ENCODE measurements at places on chromosomes 13 and 19.

GRCh38 chr13:42883771-42884467 lies 102.5 kb downstream of the FAM216B start:
- DNase-seq: no peak
- H3K4me3 ChIP-seq: no peak overlapping the region
- no peak overlapping the region for H3K27ac ChIP-seq
- H3K4me1 ChIP-seq: no peaks in the 10 kb centered on the region

DNA sequence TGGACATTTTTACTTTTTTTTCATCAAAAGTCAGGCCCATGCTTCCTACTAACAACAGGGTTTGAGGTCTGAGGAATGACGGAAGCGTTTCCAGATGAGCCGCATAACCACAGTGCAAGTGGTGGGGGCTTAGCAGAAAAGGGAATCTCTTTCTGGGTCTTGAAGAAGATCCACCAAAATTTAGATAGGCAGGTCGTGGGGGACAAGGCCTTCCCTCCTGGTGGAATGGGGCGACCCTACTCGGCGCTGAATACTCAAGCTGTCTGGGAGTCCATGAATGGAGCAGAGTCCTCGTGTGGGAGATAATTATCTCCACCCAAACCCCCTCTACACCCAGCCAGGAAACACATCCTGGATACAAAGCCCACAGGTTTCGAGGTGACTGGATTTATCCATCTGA lies 36.9 kb downstream of the CARS2 start:
- H3K27me3 ChIP-seq: no peaks in the 10 kb centered on the region
- H3K4me3 ChIP-seq: no peak overlapping the region
- no peak overlapping the region for H3K27ac ChIP-seq
- no peaks in the 10 kb centered on the region for H3K4me1 ChIP-seq
- no peak for DNase-seq

- H3K27me3 ChIP-seq: peaks cover 27% of the 10 kb centered on the region
- peaks cover 11% of the 10 kb centered on the region for H3K4me1 ChIP-seq
- H3K4me3 ChIP-seq: no peak overlapping the region
- H3K36me3 ChIP-seq: peaks cover 30% of the 10 kb centered on the region
- no peak overlapping the region for H3K27ac ChIP-seq
These were observed 2.1 kb downstream of the RNF225 start for GRCh38 chr19:58397533-58398037.

- DNase-seq: no peak
- no peaks in the 10 kb centered on the region for H3K36me3 ChIP-seq
- peaks cover 67% of the 10 kb centered on the region for H3K4me1 ChIP-seq
- no peak overlapping the region for H3K27ac ChIP-seq
These were observed 1.5 kb upstream of the KCNN4 start for GRCh38 chr19:43782311-43782660.

DNA sequence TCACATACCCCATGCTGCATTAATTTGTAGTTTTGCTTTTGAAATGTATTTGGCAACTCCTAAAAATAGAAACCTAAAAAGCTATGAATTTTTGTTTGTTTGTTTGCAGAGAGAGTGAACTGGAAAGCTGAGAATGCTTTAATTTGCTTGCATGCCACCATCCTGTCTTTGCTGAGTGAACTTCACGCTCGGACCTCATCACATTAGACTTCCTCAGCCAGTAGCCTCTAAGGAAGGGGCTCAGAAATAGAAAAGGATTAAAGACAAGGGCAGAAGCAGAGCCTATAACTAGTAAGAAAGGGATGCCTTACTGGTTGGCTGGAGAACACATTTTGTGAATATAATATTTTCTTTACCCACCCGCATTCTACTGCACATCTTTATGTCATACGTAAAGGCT lies 275.1 kb downstream of the DCLK1 start:
- H3K36me3 ChIP-seq: no peaks in the 10 kb centered on the region
- no peak overlapping the region for H3K4me3 ChIP-seq
- no peaks in the 10 kb centered on the region for H3K4me1 ChIP-seq
- no peak for DNase-seq
- H3K27ac ChIP-seq: no peak overlapping the region
- H3K27me3 ChIP-seq: no peaks in the 10 kb centered on the region

DNA sequence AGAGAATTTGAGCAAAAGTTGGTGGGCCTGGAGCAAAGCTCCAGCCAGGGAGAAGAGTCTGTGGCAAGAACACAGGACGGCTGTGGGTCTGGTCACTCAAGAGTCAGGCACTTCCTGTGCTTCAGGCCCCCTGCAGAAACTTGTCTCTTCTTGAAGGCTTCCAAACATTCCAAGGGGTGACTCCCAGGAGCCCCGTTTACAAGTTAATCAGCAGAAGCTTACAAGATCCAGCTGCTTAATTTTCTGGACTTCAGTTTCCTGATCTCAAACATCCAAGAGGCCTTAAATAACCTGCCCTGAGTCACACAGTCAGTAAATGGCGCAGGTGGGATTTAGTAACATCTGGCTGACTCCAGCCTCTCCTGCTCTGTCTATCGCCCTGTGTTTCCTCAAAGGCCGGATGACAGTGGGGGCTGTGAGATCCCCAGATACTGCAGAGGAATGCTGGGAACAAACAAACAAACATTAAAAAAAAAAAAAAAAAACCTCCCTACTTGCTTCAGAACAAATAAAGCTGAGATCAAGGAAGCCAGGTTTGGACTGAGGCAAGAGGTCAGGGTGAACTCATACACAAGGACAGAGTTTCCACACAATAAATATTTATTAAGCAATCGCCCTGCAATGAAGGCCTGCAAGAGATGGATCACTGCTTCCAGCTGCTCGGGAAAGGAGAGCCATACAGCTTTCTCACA lies 175.4 kb upstream of the RFC3 start:
- H3K4me1 ChIP-seq: no peaks in the 10 kb centered on the region
- H3K27me3 ChIP-seq: no peaks in the 10 kb centered on the region
- H3K36me3 ChIP-seq: no peaks in the 10 kb centered on the region
- no peak for DNase-seq
- H3K27ac ChIP-seq: peak overlapping the region; percentile 57
- H3K4me3 ChIP-seq: no peak overlapping the region

- H3K4me1 ChIP-seq: no peaks in the 10 kb centered on the region
- peaks cover 46% of the 10 kb centered on the region for H3K36me3 ChIP-seq
- no peak overlapping the region for H3K4me3 ChIP-seq
- DNase-seq: no peak
- no peak overlapping the region for H3K27ac ChIP-seq
These were observed 12.8 kb upstream of the SAMD1 start for GRCh38 chr19:14103310-14103709.

GRCh38 chr19:48926909-48927308 lies 6.6 kb upstream of the DHDH start:
- H3K4me1 ChIP-seq: no peaks in the 10 kb centered on the region
- no peak overlapping the region for H3K27ac ChIP-seq
- H3K27me3 ChIP-seq: no peaks in the 10 kb centered on the region
- no peak for DNase-seq
- H3K4me3 ChIP-seq: no peak overlapping the region
- peaks cover 9% of the 10 kb centered on the region for H3K36me3 ChIP-seq

GRCh38 chr19:45767881-45768654 lies 984 bp downstream of the SIX5 start:
- no peaks in the 10 kb centered on the region for H3K36me3 ChIP-seq
- peak overlapping the region; percentile 26 for H3K4me3 ChIP-seq
- H3K27me3 ChIP-seq: peaks cover 81% of the 10 kb centered on the region
- peaks cover 10% of the 10 kb centered on the region for H3K4me1 ChIP-seq
- no peak for DNase-seq

DNA sequence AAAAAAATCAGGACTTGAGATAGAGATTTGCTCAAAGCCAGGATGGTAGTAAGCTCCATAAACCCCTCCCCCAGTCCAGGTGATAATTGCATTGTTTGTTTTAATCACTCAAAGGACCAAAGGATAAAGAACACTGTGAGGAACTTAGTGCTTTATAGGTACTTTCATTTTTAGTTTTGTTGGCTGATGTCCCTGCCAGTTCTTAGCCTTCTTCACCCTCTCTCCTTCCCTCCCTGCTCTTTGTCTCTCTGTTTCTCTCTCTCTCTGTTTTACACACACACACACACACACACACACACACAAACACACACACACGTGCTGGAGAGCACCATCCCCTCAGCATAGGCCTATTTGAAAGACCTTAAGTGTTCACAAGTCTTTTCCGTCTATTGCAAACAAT lies 5.2 kb downstream of the FRY start:
- H3K4me3 ChIP-seq: no peak overlapping the region
- peaks cover under 1% of the 10 kb centered on the region for H3K4me1 ChIP-seq
- no peaks in the 10 kb centered on the region for H3K36me3 ChIP-seq
- no peaks in the 10 kb centered on the region for H3K27me3 ChIP-seq

DNA sequence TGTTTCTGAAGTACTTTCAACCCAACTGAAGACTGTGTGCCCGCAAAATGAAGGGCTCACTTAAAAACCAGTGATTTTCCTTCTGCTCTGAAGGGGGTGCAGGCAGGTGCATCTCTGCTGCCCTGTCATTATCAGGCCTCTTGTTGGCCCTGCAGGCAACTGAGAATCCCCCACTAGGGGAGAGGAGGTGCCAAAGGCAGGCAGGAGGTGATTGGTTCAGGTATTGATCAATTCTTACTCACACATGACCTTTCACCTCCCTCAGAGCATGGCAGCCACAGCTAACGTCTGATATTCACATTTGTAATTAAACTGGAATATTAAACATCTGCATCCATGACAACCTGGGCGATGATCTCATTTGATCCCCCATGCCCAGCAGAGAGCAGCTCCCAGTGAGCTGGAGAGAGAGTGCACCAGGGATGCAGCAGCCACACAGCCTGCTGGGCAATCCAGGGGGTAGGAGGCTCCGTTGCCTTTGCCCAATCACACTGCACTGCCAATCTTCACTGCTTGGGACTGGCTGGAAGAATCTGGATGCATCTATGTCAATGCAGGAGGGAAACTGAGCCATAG lies 267.9 kb upstream of the TSHZ3 start:
- H3K27me3 ChIP-seq: no peaks in the 10 kb centered on the region
- no peaks in the 10 kb centered on the region for H3K4me1 ChIP-seq
- DNase-seq: no peak
- no peaks in the 10 kb centered on the region for H3K36me3 ChIP-seq

DNA sequence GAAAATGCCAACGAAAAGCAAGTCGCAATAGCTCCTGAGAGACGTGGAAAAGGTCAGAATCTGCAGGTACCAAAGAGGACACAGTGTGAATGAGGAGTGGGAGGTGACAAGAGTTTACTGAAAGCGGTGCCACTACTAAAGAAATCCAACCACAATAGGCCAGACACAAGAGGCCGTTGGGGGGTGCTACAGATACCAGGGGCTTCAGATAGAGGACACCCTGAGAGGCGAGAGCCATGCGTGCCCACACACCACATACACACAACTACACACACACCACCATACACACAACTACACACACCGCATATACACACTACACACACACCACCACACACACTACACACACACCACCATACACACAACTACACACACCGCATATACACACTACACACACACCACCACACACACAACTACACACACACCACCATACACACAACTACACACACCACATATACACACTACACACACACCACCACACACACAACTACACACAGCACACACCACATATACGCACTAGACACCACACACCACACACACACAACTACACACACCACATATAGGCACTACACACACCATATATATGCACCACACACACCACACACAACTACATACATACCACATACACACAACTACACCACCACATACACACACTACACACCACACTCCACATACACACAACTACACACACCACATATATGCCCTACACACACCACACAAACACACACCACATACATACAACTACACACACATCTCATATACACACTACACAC lies 28.5 kb downstream of the CRYL1 start:
- DNase-seq: no peak
- no peaks in the 10 kb centered on the region for H3K4me1 ChIP-seq
- no peak overlapping the region for H3K4me3 ChIP-seq
- H3K27me3 ChIP-seq: no peaks in the 10 kb centered on the region
- no peak overlapping the region for H3K27ac ChIP-seq

DNA sequence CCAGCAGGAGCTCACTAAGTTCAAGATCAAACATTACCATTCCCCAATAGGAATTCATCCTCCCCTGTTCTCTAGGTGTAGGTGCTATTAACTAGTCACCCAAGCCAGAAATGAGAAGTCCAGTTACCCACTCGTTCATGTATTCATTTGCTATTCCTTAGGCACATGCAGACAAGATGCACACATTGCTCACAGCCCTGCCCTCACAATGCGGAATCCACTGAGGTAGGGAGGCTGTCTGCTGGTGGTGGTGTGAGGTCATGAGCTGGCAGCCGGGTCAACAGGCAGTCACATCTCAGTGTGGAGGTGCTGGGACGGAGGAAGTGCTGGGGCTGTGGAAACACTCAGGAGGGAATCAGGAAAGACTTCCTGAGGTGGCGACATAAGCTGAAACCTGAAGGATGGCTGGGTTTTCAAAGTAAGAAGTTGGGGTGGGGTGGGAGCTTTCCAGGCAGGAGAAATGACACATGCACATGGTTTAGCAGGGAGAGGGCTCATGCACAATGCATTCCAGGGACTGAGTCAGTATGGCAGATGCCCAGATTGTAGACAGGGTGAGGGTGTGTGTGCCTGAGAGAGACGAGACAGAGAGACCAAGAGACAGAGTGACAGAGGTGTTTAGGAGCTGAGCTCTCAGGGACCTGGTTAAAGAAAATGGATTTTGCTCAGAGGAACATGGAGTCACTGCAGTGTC lies 117.6 kb downstream of the USP12 start:
- H3K36me3 ChIP-seq: no peaks in the 10 kb centered on the region
- H3K4me1 ChIP-seq: no peaks in the 10 kb centered on the region
- no peak overlapping the region for H3K4me3 ChIP-seq
- no peak for DNase-seq
- H3K27me3 ChIP-seq: no peaks in the 10 kb centered on the region

DNA sequence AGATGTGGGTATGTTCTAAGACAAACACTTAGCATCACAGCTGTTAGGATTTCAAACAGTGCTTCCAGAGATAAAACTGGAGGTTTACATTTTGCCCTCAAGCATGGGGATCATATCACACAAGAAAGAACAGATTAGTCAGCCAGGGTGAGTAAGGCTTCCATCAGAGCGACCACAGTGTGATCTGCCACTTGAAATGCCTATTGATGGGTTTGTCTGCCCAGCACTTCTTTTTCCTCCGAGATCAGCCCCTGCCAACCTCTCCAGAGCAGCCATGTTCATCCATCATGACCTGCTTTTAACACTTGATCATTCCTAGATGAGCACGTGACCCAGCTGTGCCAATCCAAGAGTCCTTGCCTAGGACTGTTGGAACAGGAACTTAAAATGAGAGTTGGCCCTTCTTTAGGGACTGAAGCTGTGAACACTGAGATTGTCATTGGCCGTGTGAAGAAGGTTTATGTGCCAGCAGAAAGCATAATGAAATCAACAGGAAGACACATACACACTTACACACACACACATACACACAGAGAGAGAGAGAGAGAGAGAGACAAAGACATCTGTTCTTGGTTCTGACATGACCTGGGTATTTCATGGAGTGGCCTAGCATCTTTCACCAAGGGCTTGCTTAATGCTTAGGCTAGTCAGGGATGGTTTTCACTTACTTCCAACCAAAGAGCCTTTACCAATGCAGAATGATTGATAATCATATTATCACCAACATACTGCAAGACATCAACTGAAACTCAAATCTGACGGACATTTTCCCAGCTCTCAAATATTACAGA lies 5.2 kb upstream of the CEBPG start:
- no peak for DNase-seq
- no peak overlapping the region for H3K4me3 ChIP-seq
- H3K36me3 ChIP-seq: no peaks in the 10 kb centered on the region
- no peak overlapping the region for H3K27ac ChIP-seq

Measured in thymus (tissue), 14 donors.